SK-N-MC (cell line): ENCODE measurements at places on chromosomes 2 and 18.

DNA sequence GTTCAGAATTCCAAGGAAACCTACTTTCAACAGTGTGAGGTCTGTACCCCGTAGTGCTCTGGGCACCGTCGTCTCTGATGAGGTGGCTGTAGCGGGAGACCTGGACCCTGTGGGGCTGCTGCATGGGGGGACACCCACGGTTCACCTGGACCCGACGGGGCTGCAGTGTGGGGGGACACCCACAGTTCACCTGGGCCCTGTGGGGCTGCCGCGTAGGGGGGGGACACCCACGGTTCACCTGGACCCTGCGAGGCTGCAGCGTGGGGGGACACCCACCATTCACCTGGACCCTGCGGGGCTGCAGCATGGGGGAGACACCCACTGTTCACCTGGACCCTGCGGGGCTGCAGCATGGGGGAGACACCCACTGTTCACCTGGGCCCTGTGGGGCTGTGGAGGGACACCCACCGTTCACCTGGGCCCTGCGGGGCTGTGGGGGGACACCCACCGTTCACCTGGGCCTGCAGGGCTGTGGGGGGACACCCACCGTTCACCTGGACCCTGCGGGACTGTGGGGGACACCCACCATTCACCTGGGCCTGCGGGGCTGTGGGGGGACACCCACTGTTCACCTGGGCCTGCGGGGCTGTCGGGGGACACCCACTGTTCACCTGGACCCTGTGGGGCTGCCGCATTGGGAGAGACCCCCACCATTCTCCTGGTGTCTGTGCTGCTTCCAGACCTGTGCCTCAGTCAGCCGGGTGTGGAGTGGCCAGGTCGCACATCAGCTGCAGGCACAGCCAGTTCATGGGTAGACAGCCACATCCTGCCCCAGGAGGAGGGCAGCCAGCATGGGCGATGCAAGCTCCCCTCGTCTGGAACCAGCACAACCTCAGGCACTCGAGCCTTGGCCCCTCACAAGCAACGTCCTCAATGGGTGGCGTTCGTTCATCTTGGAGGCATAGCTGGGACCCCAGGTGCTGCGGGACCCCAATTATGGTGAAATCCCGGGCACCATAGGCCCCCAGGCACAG is 114.5 kb downstream of the TMEM18 start:
- DNase-seq: no peak

- DNase-seq: no peak
Measured at GRCh38 chr2:132911726-132912724, 242.0 kb upstream of the LYPD1 start.

- no peak for DNase-seq
Measured at GRCh38 chr2:208531361-208531760, 124.8 kb downstream of the PTH2R start.

- no peak for DNase-seq
Measured at GRCh38 chr2:157334797-157335196, 9.2 kb upstream of the ERMN start.
